Testis (tissue), 5 donors: ENCODE measurements at places on chromosomes 4 and X. TPM values are rescaled to one million over a fixed set of nuclear protein-coding genes. Genes with fewer than 3 reads are reported as not detected.

The LRCH2 gene
- 2.4 TPM for polyA plus RNA-seq

The SPON2 gene
- polyA plus RNA-seq = 21.4 TPM

DNA sequence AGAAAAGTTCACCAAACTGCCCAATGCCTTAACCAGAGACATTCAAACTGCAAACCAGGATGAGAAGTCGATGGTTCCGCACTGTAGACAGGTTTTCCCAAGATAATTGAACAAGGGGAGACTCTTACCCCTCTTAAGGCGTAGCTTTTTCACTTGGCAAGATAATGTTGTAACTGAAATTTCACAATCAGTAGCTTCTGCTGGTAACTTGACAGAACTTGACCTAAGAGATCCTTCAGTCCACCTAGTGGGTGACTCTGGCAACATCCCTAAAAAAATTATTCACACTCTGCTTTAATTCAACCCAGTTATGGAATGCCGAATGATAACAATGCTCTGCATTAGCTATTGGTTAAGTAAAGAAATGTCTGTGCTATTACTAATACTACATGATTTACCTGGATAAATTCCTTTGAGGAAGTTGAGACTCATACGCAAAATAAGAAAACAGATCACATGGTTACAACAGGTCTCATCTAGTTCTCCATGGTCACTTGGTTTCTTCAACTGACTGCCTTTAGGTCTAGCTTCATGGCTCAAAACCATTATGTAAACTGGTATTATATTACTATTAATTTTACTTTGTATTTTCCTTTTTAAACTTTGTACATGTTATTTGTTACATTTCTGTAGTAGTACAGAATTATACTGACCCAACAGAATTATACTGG lies 9.1 kb downstream of the ELF2 start:
- H3K27ac ChIP-seq = no peak overlapping the region
- peaks cover 3% of the 10 kb centered on the region for H3K4me1 ChIP-seq
- H3K27me3 ChIP-seq = no peaks in the 10 kb centered on the region
- DNase-seq = no peak
- H3K36me3 ChIP-seq = no peaks in the 10 kb centered on the region

GRCh38 chrX:23008431-23009099 lies 8.8 kb downstream of the DDX53 start:
- no peaks in the 10 kb centered on the region for H3K4me1 ChIP-seq
- H3K36me3 ChIP-seq = no peaks in the 10 kb centered on the region
- no peak overlapping the region for H3K27ac ChIP-seq
- DNase-seq = no peak
- no peak overlapping the region for H3K4me3 ChIP-seq

DNA sequence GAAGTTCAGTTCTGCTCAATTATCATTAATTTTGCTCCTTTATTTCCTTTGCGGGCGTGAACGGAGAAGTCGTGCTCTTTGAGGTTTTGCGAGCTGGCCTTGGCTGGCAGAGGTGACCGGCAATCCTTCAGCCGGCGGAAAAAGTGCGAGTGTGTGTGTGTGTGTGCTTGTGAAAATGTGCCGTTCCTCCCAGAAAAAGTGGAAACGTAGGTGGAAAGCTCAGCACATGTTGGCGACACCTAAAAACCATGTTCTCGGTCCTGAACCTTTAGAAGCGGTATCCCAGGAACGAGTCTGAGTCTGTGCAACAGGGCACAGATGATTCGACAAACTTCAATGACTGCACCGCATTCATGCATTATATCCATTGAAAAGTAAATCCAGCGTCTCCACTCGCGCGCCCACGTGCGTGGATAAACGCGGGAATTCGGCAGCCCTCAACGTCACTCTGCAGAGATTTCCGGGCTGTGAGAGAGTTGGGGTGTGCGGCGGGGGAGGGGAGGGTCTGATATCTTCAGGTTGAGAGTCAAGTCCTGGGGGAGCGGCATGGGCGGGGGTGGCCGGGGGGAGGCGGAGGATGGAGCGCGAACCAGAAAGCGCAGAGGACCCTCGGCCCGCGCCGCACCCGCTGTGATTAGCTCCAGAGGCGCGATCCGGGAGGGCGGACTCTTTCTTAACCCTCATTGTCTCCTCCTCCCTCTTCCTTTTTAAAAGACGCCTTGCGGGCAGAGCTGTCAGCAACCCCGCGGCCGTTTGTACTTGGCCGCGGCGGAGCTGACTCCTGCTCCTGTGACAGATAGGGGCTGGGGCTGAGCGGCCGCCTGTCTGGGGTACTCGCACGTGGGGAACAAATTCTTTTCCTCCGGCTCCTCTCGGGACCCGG lies at the start of gene SHISA3:
Gene SHISA3 (plus strand): TSS at position 737 of the 883 bp plus-strand sequence. CDS start 569 bp downstream, outside the sequence.
- H3K36me3 ChIP-seq = no peaks in the 10 kb centered on the region
- peaks cover 6% of the 10 kb centered on the region for H3K4me1 ChIP-seq
- H3K27ac ChIP-seq = no peak within 1 kb of the TSS
- no peak for DNase-seq
- H3K27me3 ChIP-seq = no peaks in the 10 kb centered on the region
